ENCODE measurements at places on chromosomes 2 and 18. TPM values are rescaled to one million over a fixed set of nuclear protein-coding genes. Genes with fewer than 3 reads are reported as not detected.

The NT5C1B gene
- total RNA-seq: not detected

The TMEM178A gene
- total RNA-seq: 0.84 TPM

The TTN gene
- under 0.01 TPM for total RNA-seq

The GDF7 gene
- not detected for total RNA-seq

The TRIM43 gene
- not detected for total RNA-seq

The TTR gene
- not detected for total RNA-seq

The SLC66A2 gene
- 26.6 TPM for total RNA-seq

The IFIH1 gene
- 4.7 TPM for total RNA-seq

The ZNF892 gene
- total RNA-seq: 2.8 TPM

The CYP27A1 gene
- 15.9 TPM for total RNA-seq

The RIT2 gene
- total RNA-seq: not detected

The TXNDC2 gene
- not detected for total RNA-seq

The TNFAIP6 gene
- 7.4 TPM for total RNA-seq

The MFSD2B gene
- 0.59 TPM for total RNA-seq

The SEPTIN10 gene
- 51.0 TPM for total RNA-seq

The GRB14 gene
- total RNA-seq: not detected

The CACNB4 gene
- 0.15 TPM for total RNA-seq

The LYG2 gene
- total RNA-seq: not detected

The SERPINB3 gene
- total RNA-seq: not detected

The PTPN18 gene
- 15.6 TPM for total RNA-seq

The MPP4 gene
- total RNA-seq: 4.7 TPM

The SKOR2 gene
- not detected for total RNA-seq

The PROM2 gene
- total RNA-seq: 0.17 TPM

The RFTN2 gene
- 3.7 TPM for total RNA-seq

The POTEI gene
- total RNA-seq: not detected

The TMEM247 gene
- not detected for total RNA-seq

The DRC1 gene
- not detected for total RNA-seq

The FN1 gene
- 4,893 TPM for total RNA-seq

The ACKR3 gene
- total RNA-seq: 0.15 TPM

The UGT1A6 gene
- not detected for total RNA-seq

The DNMT3A gene
- 10.6 TPM for total RNA-seq

The GCG gene
- total RNA-seq: not detected

The HAT1 gene
- total RNA-seq: 50.6 TPM

The SERPINB13 gene
- not detected for total RNA-seq

The HAAO gene
- total RNA-seq: 3.9 TPM

The PIGN gene
- total RNA-seq: 11.1 TPM

The NCKAP1 gene
- 59.6 TPM for total RNA-seq

The SALL3 gene
- total RNA-seq: not detected

The SNTG2 gene
- not detected for total RNA-seq

The MOGAT1 gene
- total RNA-seq: not detected

The SLC25A52 gene
- total RNA-seq: 0.15 TPM

The CDCA7 gene
- 29.3 TPM for total RNA-seq

The USP40 gene
- total RNA-seq: 15.5 TPM

The GAREM2 gene
- 0.45 TPM for total RNA-seq

The KIDINS220 gene
- total RNA-seq: 20.1 TPM

The GLB1L gene
- total RNA-seq: 12.9 TPM

The TGFA gene
- total RNA-seq: not detected

The CRYBA2 gene
- not detected for total RNA-seq

The SOX11 gene
- total RNA-seq: 7.4 TPM

The DDX18 gene
- 25.1 TPM for total RNA-seq

The AFF3 gene
- 11.3 TPM for total RNA-seq

The GPR45 gene
- total RNA-seq: not detected
